ENCODE measurements at places on chromosomes 16 and 17.

DNA sequence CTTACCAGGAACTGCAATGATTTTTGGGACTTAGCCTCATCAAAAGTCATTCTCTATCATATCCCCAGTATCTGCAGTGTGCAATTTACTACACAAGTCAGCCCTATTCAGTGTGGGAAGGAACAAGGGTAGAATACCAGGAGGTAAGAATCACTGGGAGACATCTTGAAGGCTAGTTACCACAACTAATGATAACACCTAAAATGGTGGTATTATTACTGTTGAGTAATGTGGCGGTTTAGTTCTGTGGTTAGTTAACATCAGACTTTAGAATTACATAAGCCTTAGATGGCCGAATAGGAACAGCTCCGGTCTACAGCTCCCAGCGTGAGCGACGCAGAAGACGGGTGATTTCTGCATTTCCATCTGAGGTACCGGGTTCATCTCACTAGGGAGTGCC is 567.9 kb upstream of the CDH11 start:
- DNase-seq, result no peak

DNA sequence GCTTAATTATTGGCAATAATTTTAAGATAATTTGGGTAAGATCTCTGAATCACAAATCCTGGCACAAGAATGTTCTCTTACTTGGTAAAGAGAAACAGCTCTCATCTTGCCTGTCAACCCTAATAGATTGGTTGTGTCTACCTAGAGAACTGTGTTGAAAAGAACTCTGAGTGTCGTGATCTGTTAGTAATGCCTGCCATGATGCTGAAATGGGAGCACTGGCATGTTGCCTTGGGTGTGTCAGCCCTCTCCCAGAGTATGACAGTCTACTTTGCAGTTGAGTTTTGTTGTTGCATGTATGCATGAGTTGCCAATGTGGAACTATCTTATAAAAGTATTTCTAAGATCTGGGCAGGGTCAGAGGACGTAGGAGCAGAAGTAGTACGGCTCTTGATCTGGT is 221.4 kb downstream of the MAF start:
- DNase-seq, result no peak

DNA sequence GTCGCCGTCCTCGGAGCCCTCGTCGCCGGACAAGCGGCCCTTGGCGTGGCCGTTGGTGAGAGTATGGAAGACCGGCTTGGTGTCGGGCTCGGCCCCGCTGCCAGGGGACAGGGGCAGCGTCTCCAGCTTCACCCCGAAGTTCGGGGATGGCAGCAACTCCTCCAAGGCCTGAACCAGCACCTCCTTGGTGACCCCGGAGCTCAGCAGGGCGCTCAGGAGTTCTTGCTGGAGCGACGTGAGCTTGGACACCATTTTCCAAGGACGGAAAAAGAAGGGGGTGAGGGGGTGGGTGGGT is 279 bp downstream of the HNF1B start:
- no peak for DNase-seq

DNA sequence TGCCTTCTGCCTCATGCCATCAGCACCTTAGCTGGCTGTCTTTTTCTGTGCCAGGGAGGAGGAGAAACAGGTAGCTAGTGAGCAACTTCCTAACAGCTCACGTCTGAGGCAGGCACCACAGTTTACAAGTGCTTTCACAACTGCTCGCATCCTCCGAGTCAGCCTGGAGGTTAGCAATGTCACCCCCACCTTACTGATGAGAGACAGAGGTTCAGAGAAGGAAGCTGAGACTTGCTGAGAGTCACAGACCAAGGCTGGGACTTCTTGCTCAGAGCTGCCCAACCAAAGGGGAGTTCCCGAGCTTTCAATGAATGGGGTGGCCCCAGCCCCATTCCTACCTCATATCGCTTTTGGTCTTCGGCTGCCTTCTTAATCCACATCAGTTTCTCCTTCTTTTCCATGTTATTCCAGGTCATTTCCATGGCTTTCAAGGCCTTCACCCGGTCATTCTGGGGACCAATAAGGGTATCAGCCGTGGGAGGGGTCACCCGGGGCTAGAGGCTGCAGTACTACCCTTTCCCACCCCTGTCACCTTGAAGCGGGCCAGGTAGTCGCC is 9.6 kb downstream of the UBTF start:
- DNase-seq, result no peak

DNA sequence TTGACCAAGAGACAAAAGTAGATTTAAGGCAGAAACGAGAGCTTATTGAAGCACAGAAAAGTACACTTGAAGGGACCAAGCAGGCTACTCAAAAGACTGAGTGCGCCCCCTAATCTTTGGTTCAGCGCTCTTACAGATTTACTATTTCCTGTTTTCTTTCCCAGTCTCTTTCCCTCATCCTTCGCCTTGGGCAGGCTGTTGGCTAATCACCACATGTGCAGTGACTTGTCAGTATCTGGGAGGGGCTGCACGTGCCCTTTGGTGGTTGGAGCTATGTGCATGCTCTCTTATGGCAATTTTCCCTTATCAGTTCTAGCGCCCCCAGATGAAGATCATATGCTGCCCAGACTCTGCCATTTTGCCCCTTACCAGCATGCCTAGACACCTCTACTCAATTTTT is 35.4 kb upstream of the SHISA6 start:
- no peak for DNase-seq

- DNase-seq, result no peak
These were observed 85.3 kb upstream of the GSE1 start for GRCh38 chr16:85527767-85528297.
